ENCODE measurements at places on chromosomes 13 and 19.

GRCh38 chr19:49988433-49988832, 27.5 kb upstream of the SIGLEC11 start:
- H3K27ac ChIP-seq = no peak overlapping the region
- H3K4me3 ChIP-seq = no peak overlapping the region
- H3K36me3 ChIP-seq = peaks cover 75% of the 10 kb centered on the region
- H3K4me1 ChIP-seq = no peaks in the 10 kb centered on the region
- H3K27me3 ChIP-seq = no peaks in the 10 kb centered on the region

DNA sequence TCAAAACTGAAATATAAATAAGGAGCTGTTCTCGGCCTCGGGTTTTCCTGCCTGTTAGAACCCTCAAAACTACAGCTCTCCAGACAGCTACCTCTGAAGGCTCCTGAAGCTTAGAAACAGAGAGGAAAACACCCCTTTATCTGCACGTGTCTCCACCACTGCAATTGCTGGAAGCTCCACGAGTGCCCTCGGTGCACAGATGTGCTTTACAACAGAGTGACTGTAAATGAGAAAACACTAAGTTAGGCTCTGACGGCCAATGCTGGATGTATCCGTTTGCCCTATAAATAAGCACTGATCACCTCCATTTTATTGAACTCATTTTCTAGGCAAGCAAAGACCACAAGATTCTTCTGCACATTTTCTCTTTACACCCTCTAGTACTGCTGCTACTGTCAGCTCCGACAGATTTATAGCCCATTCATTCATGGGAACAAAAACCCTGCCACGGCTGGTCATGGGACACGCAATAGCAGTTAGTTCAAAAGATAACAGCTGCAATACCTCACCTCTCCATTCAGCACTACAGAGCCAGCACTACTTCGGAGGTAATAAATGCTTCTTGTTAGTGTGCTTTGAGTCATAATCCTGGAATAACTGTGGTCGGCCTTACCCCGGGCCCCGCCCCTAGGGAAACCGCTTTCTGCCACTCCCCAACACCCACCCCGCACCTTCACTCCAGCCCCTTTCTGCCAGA, 241.1 kb upstream of the ZNF507 start:
- no peak overlapping the region for H3K4me3 ChIP-seq
- H3K27me3 ChIP-seq = no peaks in the 10 kb centered on the region

DNA sequence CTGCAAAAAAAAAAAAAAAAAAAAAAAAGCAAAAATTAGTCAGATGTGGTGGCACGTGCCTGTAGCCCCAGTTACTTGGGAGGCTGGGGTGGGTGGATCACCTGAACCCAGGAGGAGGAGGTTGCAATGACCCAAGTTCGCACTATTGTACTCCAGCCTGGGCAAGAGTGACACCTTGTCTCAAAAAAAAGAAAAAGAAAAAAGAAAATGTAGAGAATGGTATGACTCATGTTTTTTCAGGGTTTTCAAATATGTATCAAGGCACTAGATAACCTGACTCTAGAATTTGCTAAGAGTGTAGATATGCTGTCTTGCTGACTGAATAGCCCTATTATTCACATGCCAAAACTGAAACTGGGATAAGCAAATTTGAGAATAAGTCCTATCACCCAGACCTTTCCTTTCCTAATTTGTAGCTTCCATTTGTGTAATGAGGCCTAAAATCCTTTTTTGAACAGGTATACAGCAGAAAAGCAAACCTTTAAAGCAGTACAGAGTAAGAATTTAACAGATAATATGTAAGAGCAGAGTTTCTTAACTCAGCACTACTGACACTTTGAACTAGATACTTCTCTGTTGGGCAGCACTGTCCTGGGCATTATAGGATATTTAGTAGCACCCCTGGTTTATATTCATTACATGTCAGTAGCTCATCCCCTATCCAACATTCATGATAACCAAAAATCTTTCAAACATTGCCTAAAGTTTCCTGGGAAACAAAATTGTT, 108.6 kb downstream of the ELF1 start:
- no peaks in the 10 kb centered on the region for H3K27me3 ChIP-seq
- no peaks in the 10 kb centered on the region for H3K36me3 ChIP-seq
- DNase-seq = no peak
- H3K4me3 ChIP-seq = no peak overlapping the region
- H3K27ac ChIP-seq = no peak overlapping the region

GRCh38 chr19:46644720-46645119, 8.7 kb upstream of the GNG8 start:
- peak overlapping the region; percentile 33 for H3K4me3 ChIP-seq
- H3K4me1 ChIP-seq = peaks cover 23% of the 10 kb centered on the region
- no peaks in the 10 kb centered on the region for H3K27me3 ChIP-seq
- no peak for DNase-seq
- H3K36me3 ChIP-seq = peaks cover 6% of the 10 kb centered on the region
- peak overlapping the region; percentile 58 for H3K27ac ChIP-seq

DNA sequence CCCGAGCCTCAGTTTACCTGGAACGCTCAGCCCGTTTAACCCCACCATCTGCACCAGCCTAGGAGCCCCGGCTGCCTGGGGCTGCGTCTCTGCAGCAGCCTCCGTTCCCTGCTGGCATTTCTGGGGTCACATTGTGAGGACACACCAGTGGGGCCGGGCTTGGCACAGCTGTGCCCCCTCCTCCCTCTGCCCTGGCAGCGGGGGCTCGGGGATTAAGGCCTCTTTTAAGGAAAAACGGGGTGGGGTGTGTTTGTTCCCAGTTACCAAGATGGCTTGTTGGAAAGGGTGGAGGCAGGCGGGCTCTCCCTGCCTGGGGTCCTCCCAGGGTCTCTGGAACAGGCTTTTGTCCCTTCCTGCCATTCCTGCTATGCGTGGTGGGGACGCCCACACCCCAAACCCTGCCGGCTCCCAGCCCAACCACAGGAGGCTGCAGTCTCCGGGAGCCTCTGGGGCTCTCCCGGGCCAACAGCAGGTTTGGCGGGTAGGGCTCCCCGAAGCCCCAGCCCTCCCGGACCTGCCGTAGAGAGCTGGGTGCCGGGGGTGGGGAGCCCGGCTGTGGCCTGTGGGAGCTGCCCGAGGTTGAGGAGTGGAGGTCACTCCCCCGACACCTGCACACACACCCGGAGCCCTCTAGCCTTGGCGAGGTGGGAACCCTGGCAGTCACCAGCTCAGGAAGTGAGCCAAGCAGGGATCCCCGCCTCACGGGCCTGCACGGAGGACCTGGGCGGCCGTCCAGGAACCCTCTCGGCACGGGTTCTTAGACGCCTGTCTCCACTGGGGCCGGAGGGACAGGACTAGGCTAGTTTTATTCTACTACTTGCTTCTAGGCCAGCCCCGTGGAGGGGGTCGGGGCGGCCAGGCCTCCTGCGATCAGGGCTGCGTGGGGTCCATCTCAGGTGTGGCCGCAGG, 36.9 kb downstream of the GADD45B start:
- no peaks in the 10 kb centered on the region for H3K36me3 ChIP-seq
- no peak overlapping the region for H3K4me3 ChIP-seq
- no peak for DNase-seq
- no peaks in the 10 kb centered on the region for H3K4me1 ChIP-seq

- no peaks in the 10 kb centered on the region for H3K27me3 ChIP-seq
- H3K36me3 ChIP-seq = no peaks in the 10 kb centered on the region
- H3K4me3 ChIP-seq = no peak overlapping the region
- DNase-seq = no peak
- H3K27ac ChIP-seq = no peak overlapping the region
- H3K4me1 ChIP-seq = peaks cover 7% of the 10 kb centered on the region
Observed at GRCh38 chr13:97142452-97142851, 79.7 kb upstream of the MBNL2 start.

GRCh38 chr13:58302349-58302748, 670.8 kb downstream of the PCDH17 start:
- no peak overlapping the region for H3K4me3 ChIP-seq
- no peaks in the 10 kb centered on the region for H3K27me3 ChIP-seq
- no peak overlapping the region for H3K27ac ChIP-seq
- no peaks in the 10 kb centered on the region for H3K36me3 ChIP-seq

DNA sequence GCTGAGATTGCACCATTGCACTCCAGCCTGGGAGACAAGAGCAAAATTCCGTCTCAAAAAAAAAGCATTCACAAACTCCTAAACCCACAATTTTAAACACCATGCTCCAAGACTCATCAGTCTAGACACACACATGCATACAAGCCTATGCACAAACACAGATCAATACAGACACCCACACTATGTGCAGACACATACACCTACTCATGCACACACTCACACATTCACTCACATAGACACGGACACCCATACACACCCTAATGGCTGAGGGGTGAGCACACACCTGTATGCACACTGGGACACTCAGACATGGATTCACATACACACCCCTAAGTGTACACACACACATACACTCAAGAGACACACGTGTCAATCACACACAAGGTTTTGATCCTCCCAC, 9.3 kb downstream of the PNMA8B start:
- peaks cover 21% of the 10 kb centered on the region for H3K4me1 ChIP-seq
- H3K4me3 ChIP-seq = no peak overlapping the region
- H3K36me3 ChIP-seq = no peaks in the 10 kb centered on the region
- H3K27ac ChIP-seq = no peak overlapping the region
- no peaks in the 10 kb centered on the region for H3K27me3 ChIP-seq

- no peaks in the 10 kb centered on the region for H3K36me3 ChIP-seq
- DNase-seq = no peak
- H3K4me1 ChIP-seq = no peaks in the 10 kb centered on the region
Observed at GRCh38 chr13:79185580-79185979, 220.5 kb downstream of the RBM26 start.

DNA sequence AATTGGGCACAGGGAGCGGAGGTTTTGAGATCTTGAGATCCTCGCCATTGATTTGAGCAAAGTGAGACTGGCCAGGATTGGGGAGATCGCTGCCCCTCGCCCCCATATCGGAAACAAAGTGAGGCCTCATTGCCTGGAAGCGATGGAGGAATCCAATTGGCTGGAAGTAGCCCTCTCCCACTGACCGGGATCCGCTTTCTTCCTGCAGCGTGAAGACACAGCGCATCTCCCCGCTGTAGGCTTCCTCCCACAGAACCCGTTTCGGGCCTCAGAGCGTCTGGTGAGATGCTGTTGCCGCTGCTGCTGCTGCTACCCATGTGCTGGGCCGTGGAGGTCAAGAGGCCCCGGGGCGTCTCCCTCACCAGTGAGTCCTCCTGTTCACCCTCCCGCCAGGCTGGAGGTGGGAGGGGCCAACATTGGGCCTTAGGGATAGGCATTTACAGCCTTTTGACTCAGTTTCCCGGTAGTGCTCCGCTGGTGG, 438 bp downstream of the PRKCSH start:
- DNase-seq = no peak
- H3K4me1 ChIP-seq = peaks cover 7% of the 10 kb centered on the region
- peak overlapping the region; percentile 26 for H3K27ac ChIP-seq
- H3K4me3 ChIP-seq = peak overlapping the region; percentile 77

DNA sequence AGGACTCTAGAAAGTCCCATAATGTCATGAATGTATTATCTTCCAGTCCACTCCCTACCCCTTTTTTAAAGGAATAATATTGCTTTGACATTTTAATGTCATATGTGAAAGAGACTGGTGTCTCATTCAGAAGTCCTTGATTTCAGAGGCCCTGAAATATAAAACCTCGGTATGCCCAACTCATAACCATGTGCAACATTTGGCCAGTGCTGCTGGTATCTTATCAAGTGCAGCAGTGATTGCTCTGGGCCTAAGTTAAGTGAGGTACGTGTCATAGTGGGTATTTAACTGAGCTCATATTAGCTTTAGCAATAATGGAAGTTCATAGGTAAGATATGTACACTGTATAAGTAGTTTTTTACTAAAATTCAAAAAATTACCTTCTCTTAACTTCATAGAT, 14.7 kb downstream of the TEX30 start:
- no peak for DNase-seq
- no peaks in the 10 kb centered on the region for H3K27me3 ChIP-seq
- no peak overlapping the region for H3K4me3 ChIP-seq
- H3K27ac ChIP-seq = no peak overlapping the region
- no peaks in the 10 kb centered on the region for H3K36me3 ChIP-seq

- no peak for DNase-seq
- no peaks in the 10 kb centered on the region for H3K27me3 ChIP-seq
- H3K36me3 ChIP-seq = peaks cover 47% of the 10 kb centered on the region
- no peak overlapping the region for H3K27ac ChIP-seq
- H3K4me3 ChIP-seq = no peak overlapping the region
- no peaks in the 10 kb centered on the region for H3K4me1 ChIP-seq
Observed at GRCh38 chr19:44156475-44156874, 8.4 kb upstream of the ZNF226 start.

- no peak overlapping the region for H3K27ac ChIP-seq
- H3K4me1 ChIP-seq = peaks cover 28% of the 10 kb centered on the region
- H3K4me3 ChIP-seq = peak overlapping the region; percentile 93
- peaks cover 21% of the 10 kb centered on the region for H3K36me3 ChIP-seq
- no peaks in the 10 kb centered on the region for H3K27me3 ChIP-seq
Observed at GRCh38 chr19:12937093-12937926, 1.1 kb upstream of the CALR start.

- peaks cover 6% of the 10 kb centered on the region for H3K4me1 ChIP-seq
- no peak overlapping the region for H3K4me3 ChIP-seq
- no peaks in the 10 kb centered on the region for H3K36me3 ChIP-seq
- H3K27me3 ChIP-seq = no peaks in the 10 kb centered on the region
- peak overlapping the region; percentile 59 for H3K27ac ChIP-seq
Observed at GRCh38 chr13:114105521-114106225, 26.8 kb downstream of the RASA3 start.

DNA sequence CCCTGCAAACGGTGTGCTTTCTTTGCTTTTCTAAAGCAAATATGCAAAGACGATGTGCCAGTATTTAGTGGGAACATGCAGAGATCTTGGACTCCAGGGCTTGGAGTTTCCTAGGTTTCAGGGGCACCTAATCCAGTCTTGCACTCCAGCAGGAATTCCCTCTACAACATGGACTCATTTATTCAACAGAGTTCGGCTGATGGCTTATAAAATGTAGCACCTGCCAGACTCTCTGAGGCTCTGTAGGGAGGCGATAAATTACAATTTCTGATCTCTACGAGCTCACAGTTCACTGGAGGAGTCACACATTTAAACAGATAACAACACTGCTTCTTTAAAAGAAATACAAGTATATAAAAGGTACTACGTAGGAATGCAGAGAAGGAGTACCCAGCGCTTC, 143.7 kb downstream of the FGF9 start:
- H3K36me3 ChIP-seq = no peaks in the 10 kb centered on the region
- H3K27me3 ChIP-seq = no peaks in the 10 kb centered on the region
- H3K4me3 ChIP-seq = no peak overlapping the region
- H3K27ac ChIP-seq = no peak overlapping the region
- DNase-seq = no peak

Data from thoracic aorta (tissue), 2 donors.